ENCODE measurements at places on chromosomes 7 and 10. TPM values are rescaled to one million over a fixed set of nuclear protein-coding genes. Genes with fewer than 3 reads are reported as not detected.

- no peak for DNase-seq
Observed at GRCh38 chr7:35992436-35992835, 160.6 kb upstream of the EEPD1 start.

DNA sequence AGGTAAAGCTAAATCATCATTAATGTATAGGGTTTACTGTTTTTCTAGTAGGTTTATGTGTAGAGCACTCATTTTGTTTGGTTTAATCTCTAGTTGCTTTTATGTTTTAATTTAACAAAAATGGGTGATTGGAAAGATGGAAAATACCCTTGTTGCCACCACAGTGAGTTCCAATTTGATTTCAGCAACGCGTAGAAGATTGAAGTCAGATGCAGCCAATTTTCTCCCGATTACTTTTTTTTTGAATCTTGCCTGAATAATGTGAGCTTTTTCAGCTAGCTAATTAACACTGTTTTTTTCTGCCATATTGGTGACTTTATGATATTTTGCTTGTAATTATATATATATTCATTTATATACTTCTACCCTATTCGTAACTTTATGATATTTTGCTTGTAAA is 293.8 kb downstream of the SDK1 start:
- DNase-seq = no peak

GRCh38 chr10:33335551-33335800 is 1.0 kb upstream of the NRP1 start:
- no peak for DNase-seq

GRCh38 chr7:140209866-140210609 is 33.3 kb upstream of the KDM7A start:
- peak; percentile 60 for DNase-seq

GRCh38 chr7:47776335-47776734 is 171.9 kb downstream of the PKD1L1 start:
- no peak for DNase-seq

DNA sequence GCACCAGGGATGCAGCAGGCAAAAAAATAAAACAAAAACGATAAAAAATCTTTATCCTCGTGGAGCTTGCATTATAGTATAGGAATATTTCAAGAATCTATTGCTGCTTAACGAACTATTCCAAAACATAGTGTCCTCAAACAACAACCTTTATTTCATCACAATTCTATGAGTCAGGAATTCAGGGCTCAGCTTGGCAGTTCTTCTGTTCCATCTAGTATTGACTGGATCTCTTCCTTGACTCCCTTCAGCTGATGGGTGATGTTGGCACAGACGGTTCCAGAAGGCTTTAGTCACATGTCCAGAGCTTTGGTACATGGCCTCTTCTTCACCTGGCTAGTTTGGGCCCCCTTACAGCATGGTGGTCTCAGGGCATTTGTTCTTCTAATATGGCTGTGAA is 88.0 kb downstream of the RTKN2 start:
- no peak for DNase-seq

GRCh38 chr10:17183110-17183509 is 18.4 kb downstream of the TRDMT1 start:
- no peak for DNase-seq

DNA sequence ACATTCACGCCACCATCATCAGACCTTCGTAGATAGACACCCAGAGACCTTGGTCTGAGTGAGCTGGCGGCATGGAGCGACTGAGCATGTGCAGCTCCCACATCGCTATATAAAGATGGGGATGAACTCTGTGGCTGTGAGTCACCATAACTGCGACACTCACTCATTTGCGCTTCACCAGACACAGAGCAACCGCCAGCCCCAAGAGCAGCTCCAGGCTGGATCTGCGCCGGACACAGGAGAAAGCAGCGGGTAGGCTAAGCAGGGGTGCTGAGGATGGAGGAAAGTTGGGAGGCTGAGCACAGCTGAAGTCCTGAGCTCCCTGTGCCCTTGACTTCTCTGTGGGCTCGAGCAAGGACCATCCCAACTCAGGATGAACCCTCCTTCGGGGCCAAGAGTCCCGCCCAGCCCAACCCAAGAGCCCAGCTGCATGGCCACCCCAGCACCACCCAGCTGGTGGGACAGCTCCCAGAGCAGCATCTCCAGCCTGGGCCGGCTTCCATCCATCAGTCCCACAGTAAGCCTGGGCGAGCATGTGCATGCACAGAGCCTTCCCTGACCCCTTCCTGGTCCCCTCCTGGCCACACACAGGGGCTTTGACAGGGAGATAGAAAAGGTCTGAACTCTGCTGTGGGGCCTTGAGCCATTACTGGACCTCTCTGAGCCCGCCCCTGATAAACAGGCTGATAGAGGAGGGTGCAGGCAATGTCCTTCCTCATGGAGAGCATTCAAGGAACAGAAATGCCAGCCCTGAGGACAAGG is at the start of gene OPN4:
OPN4 (plus strand) TSS at position 137 of the 762 bp plus-strand sequence; CDS start at position 374, 237 bp downstream.
- DNase-seq = peak; percentile 44

SLC16A9 gene
- 1.8 TPM for total RNA-seq

DNA sequence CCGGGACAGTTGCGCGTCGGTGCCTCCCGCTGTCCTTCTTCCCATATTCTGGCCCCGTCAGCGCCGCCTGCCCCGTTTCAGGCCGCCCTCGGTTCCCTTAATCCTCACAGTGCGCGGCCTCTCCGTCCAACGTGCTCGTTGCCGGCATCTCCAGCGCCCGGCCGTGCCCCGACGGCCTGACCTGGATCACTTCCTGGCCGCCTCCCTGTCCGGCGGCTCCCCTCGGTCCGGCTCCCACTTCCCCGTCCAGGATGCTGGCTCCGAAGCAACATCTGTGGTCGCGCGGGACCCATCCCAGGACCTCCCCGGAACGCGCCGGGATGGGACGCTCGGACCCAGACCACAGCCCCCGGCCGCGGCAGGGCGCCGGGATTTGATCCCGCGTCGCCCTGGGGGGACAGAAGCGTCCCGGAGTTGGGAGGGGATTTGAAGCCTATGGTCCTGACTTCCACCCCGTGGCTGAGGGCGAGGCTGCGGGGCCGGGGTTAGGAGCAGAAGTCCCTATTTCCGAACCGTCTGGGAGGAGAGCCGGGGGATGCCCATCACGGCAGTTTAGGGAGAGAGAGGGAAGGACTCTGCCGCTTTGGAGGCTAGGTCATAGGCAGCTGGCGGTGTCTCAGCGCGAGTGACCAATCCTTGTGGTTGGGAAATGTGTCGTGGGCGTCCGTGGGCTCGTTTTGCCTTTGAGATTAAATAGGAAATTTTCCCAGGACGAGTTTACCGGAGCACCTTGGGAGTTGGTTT is 53.8 kb downstream of the KCTD7 start:
- no peak for DNase-seq

GRCh38 chr10:77620731-77621130 is 16.9 kb downstream of the KCNMA1 start:
- no peak for DNase-seq

PHKG1 gene
- 2.7 TPM for total RNA-seq

LLCFC1 gene
- not detected for total RNA-seq

CLRN3 gene
- not detected for total RNA-seq

WNT8B gene
- not detected for total RNA-seq

GRCh38 chr7:139860090-139860775 is 31.2 kb downstream of the TBXAS1 start:
- DNase-seq = no peak

DNA sequence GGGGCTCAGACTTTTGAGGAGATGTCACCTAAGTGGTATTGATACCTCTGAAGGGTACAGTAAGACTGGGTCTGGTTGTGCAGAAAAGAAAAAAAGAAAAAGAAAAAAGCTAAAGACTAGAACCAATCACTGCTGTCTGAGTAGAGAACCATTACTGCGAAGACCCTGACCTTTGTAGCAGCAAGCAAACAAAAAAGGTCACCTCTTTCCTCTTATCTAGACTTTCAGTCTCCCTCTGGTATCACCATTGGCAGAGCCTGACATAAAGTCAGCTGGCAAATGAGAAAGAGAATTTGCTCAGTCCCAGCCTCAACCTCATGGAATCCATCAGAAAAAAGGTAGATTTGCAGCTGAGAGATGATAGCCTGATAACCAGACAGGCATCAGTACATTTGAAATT is 2.6 kb upstream of the DNTT start:
- DNase-seq = no peak

DNA sequence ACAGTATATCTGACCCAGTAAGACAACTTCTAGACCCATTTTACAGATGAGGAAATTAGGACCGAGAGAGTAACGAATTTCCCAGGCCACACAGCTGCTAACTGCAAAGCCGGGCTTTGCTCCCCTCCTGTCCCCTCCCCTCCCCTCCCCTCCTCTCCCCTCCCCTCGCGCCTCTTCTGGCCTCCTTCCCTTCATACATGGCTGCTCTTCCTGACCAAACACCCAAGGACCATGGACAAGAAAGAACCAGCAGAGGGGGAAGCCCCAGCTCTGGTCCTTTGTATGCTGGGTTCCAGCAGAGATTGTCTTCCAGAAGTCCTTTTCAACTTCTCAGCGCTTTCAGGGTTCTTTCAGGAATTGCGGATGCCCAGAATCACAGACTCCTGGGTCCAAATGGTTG is 3.6 kb upstream of the TMEM72 start:
- no peak for DNase-seq

DNA sequence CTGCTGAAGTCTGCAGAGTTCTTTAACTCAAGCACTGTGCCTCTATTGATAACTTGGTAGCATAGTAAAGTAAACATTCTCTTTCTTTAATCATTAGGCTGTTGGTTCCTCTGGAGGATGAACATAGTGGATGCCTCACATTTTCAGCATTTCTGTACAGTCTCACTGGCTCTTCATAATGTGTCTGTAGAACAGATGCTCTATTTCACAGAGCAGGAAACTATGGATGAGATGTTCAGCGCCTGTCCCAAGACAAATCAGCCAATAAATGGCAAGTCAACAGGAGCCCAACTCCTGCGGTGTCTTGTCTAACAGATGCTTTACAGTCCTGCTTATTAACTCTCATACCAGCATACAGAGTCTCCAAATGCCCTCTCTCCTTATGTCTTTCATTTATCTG is 36.5 kb downstream of the NRBF2 start:
- no peak for DNase-seq

GALNT17 gene
- 65.4 TPM for total RNA-seq

DNA sequence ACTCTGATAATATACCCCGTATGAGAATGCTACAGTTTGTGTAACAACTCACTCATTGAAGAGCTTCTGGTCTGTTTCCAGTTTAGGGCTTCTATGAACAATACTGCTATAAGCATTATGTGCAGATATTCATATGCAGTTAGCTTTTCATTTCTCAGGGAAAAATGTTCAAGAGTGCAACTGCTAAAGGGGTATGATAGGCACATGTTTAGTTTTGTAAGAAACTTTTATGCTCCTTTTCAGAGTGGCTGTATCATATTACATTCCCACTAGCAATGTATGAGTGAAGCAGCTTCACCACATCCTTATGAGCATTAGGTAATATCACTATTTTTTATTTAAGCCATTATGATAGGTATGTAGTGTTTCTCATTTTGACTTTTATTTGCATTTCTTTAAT is 182.6 kb upstream of the CXCL12 start:
- DNase-seq = no peak

OR9A2 gene
- 0.71 TPM for total RNA-seq

DNA sequence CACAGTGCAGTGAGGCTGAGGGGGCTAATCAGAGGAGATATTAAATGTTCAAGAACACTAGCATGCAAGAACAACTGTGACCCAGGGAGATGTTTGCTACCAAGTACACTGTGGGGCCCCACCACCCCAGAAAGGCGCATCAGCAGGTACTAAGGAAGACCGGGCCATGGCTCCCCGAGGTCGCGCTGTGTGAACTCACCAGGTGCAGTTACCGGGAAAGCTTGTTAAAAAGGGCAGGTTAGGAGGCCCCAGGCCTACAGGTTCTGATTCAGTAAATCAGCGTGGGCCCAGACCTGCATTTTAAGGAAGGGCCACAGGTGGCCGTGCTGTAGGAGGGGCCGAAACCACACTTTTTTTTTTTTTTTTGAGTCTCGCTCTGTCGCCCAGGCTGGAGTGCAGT is 54.6 kb downstream of the TMEM209 start:
- no peak for DNase-seq

- no peak for DNase-seq
Observed at GRCh38 chr10:23063045-23063972, 32.1 kb upstream of the MSRB2 start.

- no peak for DNase-seq
Observed at GRCh38 chr10:34415039-34415438, 400.1 kb downstream of the PARD3 start.

HABP2 gene
- total RNA-seq = not detected

CFAP46 gene
- total RNA-seq = 1.1 TPM

CYP2C8 gene
- 0.49 TPM for total RNA-seq

- no peak for DNase-seq
Observed at GRCh38 chr7:74266191-74266963, 12.2 kb upstream of the RFC2 start.

HOGA1 gene
- 4.1 TPM for total RNA-seq

WEE2 gene
- total RNA-seq = not detected

DNA sequence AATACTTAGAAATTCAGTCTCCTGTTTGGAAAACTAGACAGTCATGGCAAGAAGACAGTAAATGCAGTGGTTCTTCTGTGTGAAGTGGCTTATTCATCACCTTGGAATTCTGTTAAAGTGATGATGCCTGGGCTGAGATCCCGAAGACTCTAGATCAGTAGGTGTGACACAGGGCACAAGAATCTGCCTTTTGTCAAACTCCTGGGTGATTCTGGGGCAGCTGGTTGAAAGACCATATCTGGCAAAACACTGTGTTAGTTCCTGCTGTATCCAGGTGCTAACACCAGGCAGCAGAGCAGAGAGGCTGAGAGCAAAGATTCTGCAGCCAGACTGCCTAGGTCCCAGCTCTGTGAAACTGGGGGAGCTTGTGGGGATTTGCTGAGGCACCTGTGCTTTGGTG is 26.5 kb downstream of the MRC1 start:
- DNase-seq = no peak

GRCh38 chr7:131462059-131462458 is 94.4 kb downstream of the PODXL start:
- DNase-seq = no peak

DNA sequence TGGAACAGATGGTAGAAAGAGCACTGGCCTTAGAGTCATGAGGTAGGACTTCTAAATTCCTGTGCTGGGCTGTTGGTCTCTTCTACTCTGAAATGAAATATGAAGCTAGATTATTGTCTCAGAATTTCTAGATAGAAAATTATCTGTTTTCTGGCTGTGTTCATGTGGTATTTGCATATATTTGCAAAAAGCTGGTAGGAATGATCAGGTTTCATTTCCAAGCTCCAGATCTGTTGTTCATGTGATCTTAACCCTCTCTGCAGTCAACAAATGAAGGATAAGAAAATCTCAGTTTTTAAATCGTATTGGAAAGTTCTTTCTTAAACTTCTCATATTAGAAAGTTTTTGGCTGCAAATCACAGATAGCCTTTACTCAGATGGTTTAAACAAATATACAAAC is 248.3 kb downstream of the CDK14 start:
- DNase-seq = no peak

DNA sequence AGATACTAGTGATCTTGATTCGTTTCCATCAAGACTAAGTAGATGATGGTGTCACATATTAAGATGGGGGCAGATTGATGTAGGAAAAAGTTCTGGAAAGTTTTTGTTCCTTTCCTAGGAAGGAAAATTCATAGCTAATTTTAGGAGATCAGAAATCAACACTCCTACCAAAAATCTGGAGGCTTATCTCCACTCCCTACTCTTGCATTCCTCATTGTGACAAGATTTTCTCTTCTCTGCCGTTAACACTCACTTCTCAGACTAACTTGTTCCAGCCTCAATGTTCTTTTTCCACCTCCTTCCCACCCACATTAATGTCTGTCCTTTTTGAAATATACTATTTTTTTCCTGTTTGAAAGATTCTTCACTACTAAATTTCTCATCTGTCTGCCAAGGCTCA is 851.9 kb upstream of the GHITM start:
- DNase-seq = no peak

GRCh38 chr10:52744057-52744805 is 28.4 kb downstream of the MBL2 start:
- DNase-seq = no peak

GRCh38 chr10:33410096-33410859 is 75.8 kb upstream of the NRP1 start:
- no peak for DNase-seq

All from sciatic nerve (tissue), 2 donors.